Hepatic stellate cell (primary cell): ENCODE measurements at places on chromosomes 6 and 20.

DNA sequence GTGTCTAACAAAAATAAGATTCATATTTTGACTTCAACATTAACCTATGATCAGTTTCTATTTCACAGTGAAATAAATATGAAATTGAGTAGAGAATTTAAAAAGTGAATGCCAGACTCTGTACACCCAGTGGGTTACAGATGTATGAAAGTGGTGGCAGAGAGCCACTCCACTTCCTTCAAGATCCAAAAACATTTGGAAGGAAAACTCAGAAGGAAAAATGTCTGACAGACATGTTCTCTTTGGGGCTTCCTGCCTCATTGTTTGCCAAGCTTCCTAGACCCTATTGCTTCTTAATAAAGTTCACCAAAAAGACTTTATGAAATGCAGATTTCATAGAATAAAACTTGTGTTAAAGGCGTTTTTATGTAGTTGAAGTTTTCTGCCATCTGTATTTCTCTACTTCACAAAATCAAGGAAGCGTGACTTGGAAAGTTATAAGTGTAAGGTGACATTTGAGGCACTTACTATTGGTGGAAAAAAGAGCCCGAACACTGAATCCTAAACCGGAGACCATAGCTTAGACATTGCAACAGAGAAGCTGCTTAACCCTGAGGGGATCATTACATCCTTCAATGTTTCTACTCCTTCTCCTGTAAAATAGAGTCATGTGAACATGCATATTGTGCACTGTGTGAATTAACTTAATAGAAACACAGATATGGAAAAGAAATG, 12.8 kb downstream of the HMGCLL1 start:
- DNase-seq, result no peak

DNA sequence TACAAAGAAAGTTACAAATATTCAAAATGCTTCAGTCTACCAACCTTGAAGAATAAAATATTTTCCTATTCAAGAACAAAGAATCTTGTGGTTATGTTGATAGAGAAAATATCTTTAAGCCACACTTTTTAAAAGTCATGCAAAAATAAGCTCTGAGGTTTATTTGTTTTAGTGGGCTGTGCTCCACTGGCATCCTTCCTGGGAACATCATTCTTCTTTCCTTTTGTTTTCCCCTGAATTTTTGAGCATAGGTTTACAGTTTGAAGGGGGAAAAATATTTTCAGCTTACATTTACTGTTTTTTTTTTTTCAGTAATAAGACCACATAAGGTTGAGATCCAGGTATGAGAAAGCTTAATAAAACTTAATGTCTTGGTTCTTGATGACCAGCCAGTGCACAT, 72.0 kb upstream of the BACH2 start:
- no peak for DNase-seq

- no peak for DNase-seq
These were observed 265.6 kb upstream of the JAG1 start for GRCh38 chr20:10939331-10939941.

- no peak for DNase-seq
These were observed 300.1 kb downstream of the SAMD5 start for GRCh38 chr6:147808640-147809039.

- DNase-seq, result no peak
These were observed 49.1 kb downstream of the FOXF2 start for GRCh38 chr6:1438471-1438881.

DNA sequence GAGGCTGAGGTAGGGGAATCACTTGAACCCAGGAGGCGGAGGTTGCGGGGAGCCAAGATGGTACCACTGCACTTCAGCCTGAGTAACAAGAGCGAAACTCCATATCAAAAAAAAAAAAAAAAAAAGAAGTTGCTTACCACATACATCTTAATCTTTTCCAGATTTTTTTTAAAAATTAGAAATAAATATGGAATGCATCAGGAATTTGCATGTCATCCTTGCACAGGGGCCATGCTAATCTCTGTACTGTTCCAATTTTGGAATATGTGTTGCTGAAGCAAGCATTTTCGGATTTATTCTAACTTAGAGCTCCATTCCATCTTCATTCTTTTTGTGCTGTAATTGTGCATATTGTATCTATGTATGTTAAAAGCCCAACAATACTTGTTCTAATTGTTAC, 62.5 kb downstream of the TRPC4AP start:
- no peak for DNase-seq
